Immature natural killer cell (primary cell): ENCODE measurements at places on chromosomes 7 and 10. TPM values are rescaled to one million over a fixed set of nuclear protein-coding genes. Genes with fewer than 3 reads are reported as not detected.

The AKR1C4 gene
- not detected for polyA plus RNA-seq

The TEX47 gene
- not detected for polyA plus RNA-seq

The ZNF488 gene
- not detected for polyA plus RNA-seq

The MTERF1 gene
- polyA plus RNA-seq: 1.4 TPM

The AQP1 gene
- not detected for polyA plus RNA-seq

The DLX6 gene
- polyA plus RNA-seq: not detected

The ADRA2A gene
- not detected for polyA plus RNA-seq

The IGF2BP3 gene
- polyA plus RNA-seq: not detected

The MKI67 gene
- 1.2 TPM for polyA plus RNA-seq

The FKBP9 gene
- polyA plus RNA-seq: not detected

The PNLIP gene
- polyA plus RNA-seq: not detected

The GIMAP8 gene
- polyA plus RNA-seq: 2.6 TPM

The XRCC2 gene
- polyA plus RNA-seq: 0.52 TPM

The P4HA1 gene
- polyA plus RNA-seq: 21.1 TPM

The ADCY1 gene
- polyA plus RNA-seq: not detected

The LIPK gene
- not detected for polyA plus RNA-seq

The MRLN gene
- polyA plus RNA-seq: not detected

The OPALIN gene
- polyA plus RNA-seq: not detected

The EGR2 gene
- 0.80 TPM for polyA plus RNA-seq

The CDC14C gene
- polyA plus RNA-seq: not detected

The TRIM4 gene
- 14.0 TPM for polyA plus RNA-seq

The PBLD gene
- polyA plus RNA-seq: 1.3 TPM

The CALN1 gene
- not detected for polyA plus RNA-seq

The LRMDA gene
- 2.3 TPM for polyA plus RNA-seq

The CAMK1D gene
- 5.3 TPM for polyA plus RNA-seq

The OR2A1 gene
- polyA plus RNA-seq: not detected

The KCNK18 gene
- not detected for polyA plus RNA-seq

The GHRHR gene
- not detected for polyA plus RNA-seq

The VSTM4 gene
- polyA plus RNA-seq: not detected

The DYNC1I1 gene
- not detected for polyA plus RNA-seq

The SLC13A1 gene
- not detected for polyA plus RNA-seq

The LIPJ gene
- not detected for polyA plus RNA-seq

The HTRA1 gene
- 0.73 TPM for polyA plus RNA-seq

The LIPF gene
- polyA plus RNA-seq: not detected

The ACTR3C gene
- polyA plus RNA-seq: 6.5 TPM

The VCL gene
- 55.9 TPM for polyA plus RNA-seq

The FAM131B gene
- 1.2 TPM for polyA plus RNA-seq

The VGF gene
- polyA plus RNA-seq: not detected

The ZMYND11 gene
- polyA plus RNA-seq: 29.4 TPM

The ACBD7 gene
- not detected for polyA plus RNA-seq

The OR2A5 gene
- polyA plus RNA-seq: not detected

The FAM25G gene
- polyA plus RNA-seq: not detected

The HHEX gene
- polyA plus RNA-seq: 9.0 TPM

The COL28A1 gene
- not detected for polyA plus RNA-seq

The AOAH gene
- polyA plus RNA-seq: 288 TPM

The OGDHL gene
- polyA plus RNA-seq: not detected

The TET1 gene
- polyA plus RNA-seq: 0.40 TPM

The NEUROG3 gene
- polyA plus RNA-seq: not detected

The HOXA5 gene
- polyA plus RNA-seq: 1.1 TPM

The ANK3 gene
- not detected for polyA plus RNA-seq

The UNCX gene
- not detected for polyA plus RNA-seq

The SLC16A12 gene
- polyA plus RNA-seq: not detected

The KCNH2 gene
- polyA plus RNA-seq: not detected

The EIF5AL1 gene
- polyA plus RNA-seq: 0.21 TPM
